Neuronal stem cell (in vitro differentiated cells): ENCODE measurements at places on chromosomes 5 and 9.

DNA sequence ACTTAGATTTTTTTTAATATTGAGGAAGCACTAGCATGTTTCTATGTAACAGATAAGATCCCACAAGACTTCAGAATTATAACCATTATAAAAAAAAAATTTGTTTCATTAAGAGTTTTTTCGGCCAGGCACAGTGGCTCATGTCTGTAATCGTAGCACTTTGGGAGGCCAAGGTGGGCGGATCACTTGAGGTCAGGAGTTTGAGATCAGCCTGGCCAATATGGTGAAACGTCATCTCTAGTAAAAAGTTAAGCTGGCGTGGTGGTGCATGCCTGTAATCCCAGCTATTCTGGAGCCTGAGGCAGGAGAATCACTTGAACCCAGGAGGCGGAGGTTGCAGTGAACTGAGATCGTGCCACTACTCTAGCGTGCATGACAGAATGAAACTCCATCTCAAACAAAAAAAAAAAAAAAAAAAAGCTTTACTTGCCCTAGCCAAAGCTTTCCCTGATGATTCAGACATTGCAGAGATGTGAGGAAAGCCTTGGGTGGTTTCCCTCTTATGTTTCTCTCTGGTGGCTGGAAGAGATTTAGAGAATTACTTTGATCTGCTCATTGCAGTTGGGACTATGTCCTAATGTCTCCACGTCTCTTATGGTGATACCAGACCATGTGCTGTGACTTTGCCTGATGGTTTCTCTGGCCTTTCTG, 65.4 kb downstream of the EGFLAM start:
- DNase-seq = no peak

DNA sequence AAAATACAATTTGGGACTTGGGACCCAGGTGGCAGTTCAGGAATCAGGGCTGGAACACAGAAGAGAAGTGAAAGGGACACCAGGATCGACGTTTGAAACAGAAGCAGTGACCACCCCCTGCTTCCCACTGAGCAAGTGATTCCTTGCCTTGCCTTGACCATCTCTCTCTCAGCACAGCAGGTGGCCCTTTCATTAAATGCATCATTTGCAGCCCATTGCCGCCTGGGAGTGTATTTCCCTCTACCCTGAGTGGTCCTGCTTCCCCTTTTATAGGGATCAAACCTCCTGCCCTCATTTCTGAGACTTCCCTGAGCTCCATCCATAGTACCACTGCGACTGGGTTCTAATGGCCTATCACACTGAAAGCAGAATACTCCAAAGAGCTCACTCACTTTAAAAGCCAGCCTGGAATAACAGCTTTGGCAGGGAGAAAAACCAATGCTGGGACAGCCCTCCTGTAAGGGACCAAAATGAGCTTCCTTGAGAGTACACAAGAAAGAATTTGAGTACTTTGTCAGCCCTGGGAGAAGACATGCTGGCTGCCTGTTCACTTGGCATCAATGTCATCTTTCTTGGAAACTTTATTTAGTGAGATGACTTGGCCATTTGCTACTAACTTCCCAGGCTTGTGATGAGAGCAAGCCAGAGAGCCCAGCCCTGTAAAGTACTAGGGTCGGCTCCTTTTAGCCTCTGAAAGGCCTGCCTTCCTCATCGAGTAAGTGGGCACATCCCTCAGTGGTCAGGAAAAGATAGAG, 149.7 kb downstream of the SLIT3 start:
- DNase-seq = no peak

DNA sequence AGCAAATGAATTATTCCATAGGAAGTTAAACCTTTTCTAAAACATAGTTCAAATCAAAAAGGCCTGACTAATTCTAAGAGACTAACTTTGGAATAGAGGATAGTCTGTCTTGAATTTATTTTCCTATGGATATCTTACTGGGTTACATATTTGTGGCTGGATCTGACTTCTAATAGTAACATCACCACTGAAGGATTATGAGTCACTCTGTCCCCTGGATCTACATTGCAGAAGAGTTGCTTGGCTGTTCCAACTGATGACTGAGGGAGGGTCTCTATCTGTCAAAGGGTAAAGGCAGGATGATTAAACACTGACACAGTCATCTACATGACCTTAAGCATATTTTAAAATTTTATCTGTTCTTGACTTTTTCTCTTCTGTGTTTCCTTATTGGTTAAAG, 119.6 kb upstream of the FST start:
- DNase-seq = no peak

DNA sequence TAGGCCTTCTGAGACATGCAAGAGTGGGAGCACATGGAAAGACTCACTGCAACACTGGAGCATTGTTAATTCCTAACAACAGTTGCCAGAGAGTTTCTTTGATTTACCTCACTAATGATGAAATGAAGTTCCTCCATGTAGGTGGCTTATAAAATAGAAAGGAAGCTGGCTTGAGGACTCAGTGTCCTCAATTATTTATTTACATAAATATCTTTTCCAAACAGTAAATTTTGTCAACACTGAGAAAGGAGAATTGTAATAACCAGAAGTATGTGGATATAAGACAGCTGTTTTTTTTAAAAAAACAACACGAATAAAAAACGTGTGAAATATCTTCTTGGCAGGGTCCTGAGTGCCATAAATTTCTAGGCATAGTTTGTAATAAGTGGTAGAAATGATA, 9.1 kb upstream of the SLC27A6 start:
- DNase-seq = no peak

DNA sequence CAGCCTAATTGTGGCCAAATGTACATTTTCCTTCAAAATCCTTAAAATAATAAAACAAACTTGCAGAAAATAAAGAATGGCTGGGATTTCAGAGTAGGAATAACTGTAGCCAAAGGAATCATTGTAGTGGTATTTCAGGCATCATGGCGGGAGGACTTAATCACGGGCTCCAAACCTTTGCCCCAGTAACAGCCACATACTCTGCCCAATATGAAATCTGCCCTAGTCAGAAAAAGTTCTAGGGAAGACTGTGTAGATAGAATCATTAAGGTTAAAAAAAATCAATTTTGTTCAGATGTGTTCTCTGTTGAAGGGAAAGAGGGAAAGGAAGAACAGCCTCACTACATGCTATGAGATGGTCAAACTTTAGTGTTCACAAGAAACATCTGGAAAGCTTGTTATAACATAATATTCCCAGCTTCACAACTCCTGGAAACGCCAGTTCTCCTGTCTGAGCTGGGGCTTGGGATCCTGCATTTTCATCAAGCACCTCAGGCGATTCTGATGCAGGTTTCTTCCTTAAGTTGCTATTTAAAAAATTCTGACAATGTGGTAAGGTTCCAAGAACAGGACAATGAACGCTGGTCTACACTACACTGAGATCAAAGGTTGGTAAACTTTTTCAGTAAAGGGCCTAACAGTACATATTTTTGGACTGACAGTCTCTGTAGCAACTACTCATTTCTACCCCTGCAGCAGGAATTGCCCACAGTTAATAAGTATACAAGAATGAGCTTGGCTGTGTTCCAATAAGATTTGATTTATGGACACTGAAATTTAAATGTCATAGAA, 87.9 kb downstream of the CEMIP2 start:
- DNase-seq = no peak

DNA sequence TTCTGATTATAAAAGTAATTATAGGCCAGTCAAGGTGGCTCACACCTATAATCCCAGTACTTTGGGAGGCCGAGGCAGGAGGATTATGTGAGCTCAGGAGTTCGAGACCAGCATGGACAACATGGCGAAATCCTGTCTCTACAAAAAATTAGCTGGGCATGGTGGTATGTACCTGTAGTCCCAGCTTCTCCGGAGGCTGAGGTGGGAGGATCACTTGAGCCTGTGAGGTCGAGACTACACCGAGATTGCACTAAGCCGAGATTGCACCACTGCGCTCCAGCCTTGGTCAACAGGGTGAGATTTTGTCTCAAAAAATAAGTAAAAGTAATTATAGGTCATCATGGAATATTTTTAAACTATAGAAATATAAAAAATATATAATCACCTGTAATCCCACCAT, 18.1 kb downstream of the IRF1 start:
- DNase-seq = no peak

DNA sequence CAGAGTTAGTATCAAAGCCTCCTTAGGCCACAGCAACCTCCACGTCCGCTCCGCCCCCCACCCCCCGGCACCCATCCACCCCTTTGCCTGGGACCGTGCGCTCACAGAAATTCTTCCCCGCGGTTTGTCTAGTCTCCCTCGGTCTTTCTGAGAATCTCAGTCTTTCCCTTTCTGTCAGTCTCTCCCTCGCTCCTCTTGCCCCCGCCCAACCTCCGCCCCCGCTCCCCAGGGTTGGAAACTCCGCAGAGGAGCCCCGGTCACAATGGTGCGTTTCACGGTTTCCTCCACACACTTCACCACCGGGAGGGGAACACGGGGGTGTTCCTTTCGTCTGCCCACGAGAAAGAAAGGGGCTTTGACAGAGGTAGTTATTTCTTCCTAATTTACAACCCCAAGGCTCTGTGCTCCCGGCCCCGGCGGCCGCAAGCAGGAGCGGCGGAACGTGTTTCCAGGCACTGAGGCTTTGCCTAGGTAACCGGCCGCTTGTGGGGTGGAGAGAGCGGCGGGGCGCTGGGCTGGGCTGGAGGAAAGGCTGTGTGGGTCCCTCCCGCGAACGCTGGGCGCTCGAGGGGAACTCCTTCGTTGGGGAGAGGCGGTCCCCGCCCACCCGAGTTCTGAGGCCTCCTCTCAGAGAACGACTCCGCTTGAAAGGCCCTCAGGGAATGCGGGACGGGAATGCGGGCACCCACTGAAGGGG, 2.1 kb downstream of the NR4A3 start:
- peak; percentile 38 for DNase-seq

- peak; percentile 35 for DNase-seq
These were observed 236.4 kb downstream of the CAAP1 start for GRCh38 chr9:26656003-26656870.
